ENCODE measurements at places on chromosomes 13 and 19.

DNA sequence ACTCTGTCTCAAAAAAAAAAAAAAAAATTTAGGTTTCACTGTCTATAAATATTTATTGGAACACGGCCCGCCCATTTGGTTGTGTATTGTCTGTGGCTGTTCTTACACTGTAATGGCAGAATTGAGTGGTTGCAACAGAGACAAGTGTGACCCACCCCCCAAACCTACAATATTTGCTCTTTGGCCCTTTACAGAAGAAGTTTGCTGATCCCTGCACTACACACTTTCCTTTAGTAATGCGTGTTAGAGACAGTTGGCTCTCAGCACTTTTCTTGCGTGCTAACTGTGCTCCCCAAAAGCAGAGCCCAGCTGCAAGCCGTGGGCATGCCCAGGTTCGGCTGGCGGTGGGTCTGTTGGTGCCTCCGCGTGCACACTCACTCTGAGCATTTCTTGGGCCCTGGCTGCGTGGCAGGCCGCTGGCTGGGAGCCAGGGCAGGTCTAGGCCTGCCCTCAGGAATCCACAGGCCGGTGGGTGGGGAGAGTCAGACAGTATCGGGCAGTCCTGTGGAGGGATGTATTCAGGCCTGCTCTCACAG is 72.6 kb downstream of the SIPA1L3 start:
- no peak for DNase-seq

- no peak for DNase-seq
Measured at GRCh38 chr13:77514336-77514726, 21.2 kb upstream of the SCEL start.

GRCh38 chr19:16118489-16119033 is 6.9 kb downstream of the RAB8A start:
- no peak for DNase-seq

GRCh38 chr13:40270726-40271125 is 395.7 kb downstream of the FOXO1 start:
- DNase-seq: no peak

DNA sequence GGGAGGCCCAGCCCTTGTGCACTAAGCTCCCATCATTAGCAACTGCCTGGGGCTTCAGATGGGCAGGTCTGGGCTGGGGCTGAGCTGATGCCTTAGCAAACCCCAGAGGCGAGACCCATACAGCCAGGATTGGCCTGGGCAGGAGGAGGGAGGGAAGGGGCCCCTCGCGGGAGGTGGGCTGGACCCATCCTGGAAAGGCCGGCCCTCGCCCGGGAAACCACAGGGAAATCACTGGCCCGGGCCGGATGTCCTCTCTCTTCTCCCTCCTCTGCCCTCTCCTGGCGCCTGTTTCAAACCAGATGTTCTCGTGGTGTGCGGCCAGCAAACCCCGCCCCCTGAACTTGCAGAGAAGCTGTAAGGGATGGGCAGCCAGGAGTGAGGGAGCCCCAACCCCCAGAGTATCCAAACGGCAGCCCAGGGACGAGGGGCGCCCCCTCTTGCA is 43.1 kb downstream of the TMEM255B start:
- no peak for DNase-seq

- DNase-seq: no peak
Measured at GRCh38 chr19:18435178-18435841, 2.6 kb downstream of the ISYNA1 start.

GRCh38 chr13:76816394-76816793 is 69.8 kb downstream of the KCTD12 start:
- no peak for DNase-seq

GRCh38 chr13:73228546-73228945 is 169.7 kb downstream of the KLF5 start:
- no peak for DNase-seq

DNA sequence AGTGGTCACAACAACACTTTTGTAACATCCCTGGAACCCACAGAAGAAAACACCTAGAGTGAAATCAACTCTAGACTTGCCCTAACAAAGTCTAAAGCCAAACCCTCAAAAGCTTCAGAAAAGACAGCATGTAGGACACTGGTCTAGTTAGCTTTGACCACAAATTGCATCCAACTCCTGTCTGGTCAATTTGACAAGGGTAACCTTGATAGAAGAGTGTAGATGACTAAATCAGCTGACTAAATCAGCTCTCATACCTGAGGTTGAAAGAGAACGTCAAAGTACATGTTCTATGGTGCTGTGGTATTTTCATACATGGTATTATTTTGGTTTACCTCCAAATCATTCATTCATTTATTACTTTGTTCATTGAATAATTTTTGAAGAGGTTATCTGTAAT is 272.8 kb downstream of the KLF5 start:
- no peak for DNase-seq

GRCh38 chr19:49417088-49417487 is 6.2 kb downstream of the PTH2 start:
- no peak for DNase-seq

- DNase-seq: no peak
Measured at GRCh38 chr13:49814551-49815270, 22.2 kb upstream of the KPNA3 start.

DNA sequence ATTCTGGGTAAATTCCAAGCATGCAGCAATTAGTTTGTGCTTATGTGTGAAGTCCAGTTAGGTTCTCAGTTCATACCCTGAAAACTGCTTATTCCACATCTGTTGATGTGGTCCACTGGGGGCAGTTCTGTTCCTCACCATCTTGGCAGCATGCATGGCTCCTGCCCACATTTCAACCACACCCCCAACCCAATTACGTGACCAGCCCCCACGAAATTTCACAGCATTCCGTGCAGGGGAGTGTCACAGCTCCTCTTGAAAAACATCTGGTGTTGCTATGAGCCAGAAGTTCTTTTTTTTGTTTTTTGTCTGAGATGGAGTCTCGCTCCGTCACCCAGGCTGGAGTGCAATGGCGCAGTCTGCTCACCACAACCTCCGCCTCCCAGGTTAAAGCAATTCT is 9.1 kb upstream of the ERVK3-1 start:
- no peak for DNase-seq

DNA sequence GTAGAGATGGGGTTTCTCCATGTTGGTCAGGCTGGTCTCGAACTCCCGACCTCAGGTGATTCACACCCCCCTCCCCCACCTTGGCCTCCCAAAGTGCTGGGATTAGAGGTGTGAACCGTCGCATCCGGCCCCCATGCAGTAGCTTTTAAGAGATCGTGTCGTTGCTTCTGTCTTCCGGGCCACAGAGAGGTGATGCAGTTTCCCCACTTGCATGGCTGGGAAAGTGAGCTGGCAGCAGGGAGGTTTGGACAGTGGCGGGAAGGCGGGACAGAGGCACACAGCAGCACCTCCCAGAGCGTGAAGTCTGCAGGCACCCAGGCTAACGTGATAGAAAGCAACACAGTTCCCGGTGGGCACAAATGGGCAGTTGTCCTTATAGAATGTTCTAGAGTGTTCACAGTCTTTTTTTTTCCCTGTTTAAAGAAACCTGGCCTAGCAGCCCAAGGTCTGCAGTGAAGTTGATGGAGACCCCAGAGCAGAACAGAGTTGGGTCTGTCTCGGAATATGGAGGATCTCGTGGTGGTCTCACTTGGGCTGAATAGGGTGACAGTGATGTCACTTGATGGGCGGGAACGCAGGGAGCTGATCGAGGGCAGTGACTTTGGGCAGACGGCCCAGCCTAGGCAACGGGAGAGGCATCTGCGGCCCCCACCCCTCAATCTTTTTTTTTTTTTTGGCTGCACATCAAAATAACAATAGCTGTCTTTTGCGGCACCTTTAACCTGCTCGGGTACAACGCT is 4.9 kb downstream of the UHRF1 start:
- DNase-seq: no peak

GRCh38 chr19:18533058-18533457 is 10.3 kb downstream of the FKBP8 start:
- no peak for DNase-seq

- DNase-seq: no peak
Measured at GRCh38 chr13:50989476-50989875, 79.9 kb downstream of the RNASEH2B start.

- DNase-seq: no peak
Measured at GRCh38 chr19:37077501-37077933, 716 bp upstream of the ZNF420 start.

DNA sequence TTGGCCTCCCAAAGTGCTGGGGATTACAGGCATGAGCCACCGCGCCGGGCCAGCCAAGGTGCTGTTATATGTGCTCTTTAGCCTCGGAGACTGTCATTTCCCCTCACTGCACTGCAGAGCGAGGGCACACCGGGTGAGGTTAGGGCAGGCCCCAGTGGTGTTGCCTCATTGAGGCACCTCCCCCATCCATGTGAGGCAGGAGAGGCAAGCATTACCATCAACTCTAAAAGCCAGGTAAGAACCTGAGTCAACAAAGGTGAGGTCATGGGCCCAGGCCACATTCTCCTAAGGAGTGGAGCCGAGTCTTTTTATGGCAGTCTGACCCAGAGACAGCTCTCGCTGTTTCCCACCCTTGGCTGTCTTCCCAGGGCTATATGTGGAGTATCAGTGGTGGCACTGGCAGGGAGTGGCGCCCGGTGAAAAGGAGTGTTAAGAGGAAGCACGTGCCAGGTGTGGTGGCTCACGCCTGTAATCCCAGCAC is 10.9 kb downstream of the B3GNT8 start:
- no peak for DNase-seq

DNA sequence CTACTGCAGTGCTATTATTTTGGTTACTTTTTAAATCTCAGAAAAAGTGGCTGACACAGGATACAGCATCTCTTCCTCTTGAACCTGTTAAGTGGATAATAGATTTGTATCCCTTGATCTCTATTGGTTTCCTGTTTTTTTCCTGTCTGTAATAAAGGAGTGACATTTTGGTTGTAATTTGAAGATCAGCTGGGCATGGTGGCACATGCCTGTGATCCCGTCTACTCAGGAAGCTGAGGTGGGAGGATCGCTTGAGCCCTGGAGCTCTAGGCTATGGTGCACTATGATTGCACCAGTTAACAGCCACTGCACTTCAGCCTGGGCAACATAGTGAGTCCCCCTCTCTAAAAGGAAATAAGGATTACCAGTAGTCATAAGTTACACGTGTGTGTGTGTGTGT is 46.8 kb downstream of the METTL21C start:
- DNase-seq: no peak

- no peak for DNase-seq
Measured at GRCh38 chr19:2628597-2628996, 73.9 kb downstream of the GNG7 start.

- DNase-seq: peak; percentile 41
Measured at GRCh38 chr19:294946-295686, 3.9 kb upstream of the PLPP2 start.

GRCh38 chr19:28632371-28633080 is 580.4 kb downstream of the UQCRFS1 start:
- DNase-seq: no peak

GRCh38 chr13:27018882-27019281 is 152.7 kb downstream of the USP12 start:
- DNase-seq: no peak

DNA sequence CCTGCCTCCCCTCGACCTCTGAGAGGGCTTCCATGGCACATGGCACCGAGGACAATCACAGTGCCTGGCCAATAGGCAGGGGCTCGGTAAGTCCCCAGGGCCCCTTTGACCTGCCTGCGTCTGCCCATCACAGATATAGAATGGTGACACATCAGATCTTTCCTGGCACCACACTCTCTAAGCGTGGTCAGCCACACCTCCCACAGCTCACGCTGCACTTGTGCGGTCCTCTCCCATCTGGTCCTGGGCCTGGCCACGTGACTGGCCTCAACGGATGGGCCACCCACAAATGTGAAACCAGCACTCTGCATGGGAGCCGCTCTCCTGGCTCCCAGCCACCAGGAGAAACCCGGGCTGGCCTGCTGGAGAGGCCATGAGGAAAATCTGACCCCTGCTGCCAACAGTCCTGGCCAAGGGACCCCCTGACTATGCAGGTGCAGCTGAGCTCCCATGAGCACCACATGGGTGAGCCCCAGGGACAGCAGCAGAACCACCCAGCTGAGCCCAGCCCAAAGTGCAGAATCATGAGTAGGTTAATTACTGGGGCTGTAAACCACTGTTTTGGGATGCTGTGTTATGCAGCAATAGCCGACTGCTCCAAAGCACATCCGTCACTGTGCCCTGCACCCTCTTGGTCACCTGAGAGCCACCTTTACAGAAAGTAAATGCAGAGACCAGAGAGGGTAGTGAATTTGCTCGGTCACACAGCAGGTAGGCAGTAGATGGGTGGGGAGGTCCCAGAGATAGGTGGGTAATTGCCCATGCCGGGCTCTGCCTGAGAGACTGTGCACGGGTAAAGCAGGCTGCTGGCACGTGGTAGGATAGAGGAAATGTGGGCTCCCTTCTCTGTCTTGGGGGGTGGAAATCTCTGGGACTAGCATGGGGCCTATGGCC is 9.7 kb upstream of the MEF2B start:
- DNase-seq: no peak

- no peak for DNase-seq
Measured at GRCh38 chr19:18274781-18275356, 617 bp upstream of the IQCN start.

Measured in activated T-cell treated with anti-CD3 and anti-CD28 coated beads for 1 hour (primary cell).